ENCODE measurements at places on chromosomes 1 and 21. TPM values are rescaled to one million over a fixed set of nuclear protein-coding genes. Genes with fewer than 3 reads are reported as not detected.
A peak's percentile ranks its signal among the peaks of the same experiment; 100 is the strongest.

The BRINP3 gene
- 2.1 TPM for total RNA-seq

DNA sequence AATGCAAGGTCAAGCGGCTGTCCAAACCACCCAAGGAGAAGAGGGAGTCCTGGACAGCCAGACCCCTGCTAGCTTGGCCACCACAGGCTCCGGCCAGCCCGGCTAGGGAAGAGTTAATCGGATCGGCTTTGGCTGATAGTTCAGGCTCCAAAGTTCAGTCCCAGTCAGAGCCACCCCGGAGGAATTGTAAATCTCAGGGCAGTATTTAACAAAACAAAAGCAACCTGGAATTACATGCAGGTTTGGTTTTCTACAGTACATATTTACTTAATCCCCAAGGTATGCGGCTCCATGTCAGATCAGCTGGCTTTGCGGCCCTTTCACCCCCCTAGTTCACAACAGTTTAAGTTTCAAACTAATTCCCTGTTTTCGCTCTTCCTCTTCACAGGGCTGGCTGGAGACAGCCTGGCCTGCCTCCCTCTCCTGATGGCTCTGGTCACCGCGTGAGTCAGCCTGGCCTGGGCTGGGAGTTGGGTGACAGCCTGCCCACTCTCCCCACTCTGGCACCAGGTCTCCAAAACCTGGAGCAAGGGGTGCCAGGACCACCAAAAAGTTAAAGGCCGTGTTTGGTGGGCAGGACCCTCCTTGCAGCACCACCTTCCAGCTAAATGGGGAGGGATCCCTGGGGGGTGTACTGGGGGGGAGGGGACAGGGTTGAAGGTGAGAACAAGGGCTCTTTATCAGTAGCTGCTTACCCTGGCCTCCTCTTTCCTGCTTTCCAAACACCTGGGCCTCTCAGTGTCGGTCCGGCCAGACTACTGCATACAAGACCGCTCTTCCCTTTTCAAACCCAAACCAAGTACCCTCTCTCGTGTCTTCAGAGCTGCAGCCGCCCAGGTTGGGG is 1.9 kb downstream of the DHRS3 start:
- peak; percentile 74 for DNase-seq

GRCh38 chr21:31921079-31921478 is 48.3 kb downstream of the HUNK start:
- DNase-seq = no peak

- no peak for DNase-seq
These were observed 1103.3 kb upstream of the B3GALT2 start for GRCh38 chr1:194289569-194290266.

The PIGK gene
- 27.1 TPM for total RNA-seq

- no peak for DNase-seq
These were observed 16.1 kb downstream of the OXCT2 start for GRCh38 chr1:39754906-39755504.

DNA sequence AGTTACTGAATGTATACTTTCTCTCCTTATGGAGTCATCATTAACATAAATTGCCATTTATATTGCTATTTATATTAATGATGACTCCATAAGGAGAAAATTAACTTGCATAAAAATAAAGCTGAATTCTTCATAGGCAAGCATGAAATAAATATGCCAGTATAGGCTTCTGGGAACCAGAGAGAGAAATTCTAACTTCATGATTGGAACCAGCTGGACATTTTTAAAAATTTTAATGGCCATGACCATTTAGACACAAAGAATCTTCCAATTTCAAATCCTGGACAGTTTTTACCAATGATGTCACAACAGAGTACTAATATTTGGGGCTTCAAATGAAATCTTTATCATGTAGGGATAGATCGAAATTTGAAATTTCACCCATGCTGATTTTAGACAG is 268.7 kb downstream of the PTGER3 start:
- no peak for DNase-seq

DNA sequence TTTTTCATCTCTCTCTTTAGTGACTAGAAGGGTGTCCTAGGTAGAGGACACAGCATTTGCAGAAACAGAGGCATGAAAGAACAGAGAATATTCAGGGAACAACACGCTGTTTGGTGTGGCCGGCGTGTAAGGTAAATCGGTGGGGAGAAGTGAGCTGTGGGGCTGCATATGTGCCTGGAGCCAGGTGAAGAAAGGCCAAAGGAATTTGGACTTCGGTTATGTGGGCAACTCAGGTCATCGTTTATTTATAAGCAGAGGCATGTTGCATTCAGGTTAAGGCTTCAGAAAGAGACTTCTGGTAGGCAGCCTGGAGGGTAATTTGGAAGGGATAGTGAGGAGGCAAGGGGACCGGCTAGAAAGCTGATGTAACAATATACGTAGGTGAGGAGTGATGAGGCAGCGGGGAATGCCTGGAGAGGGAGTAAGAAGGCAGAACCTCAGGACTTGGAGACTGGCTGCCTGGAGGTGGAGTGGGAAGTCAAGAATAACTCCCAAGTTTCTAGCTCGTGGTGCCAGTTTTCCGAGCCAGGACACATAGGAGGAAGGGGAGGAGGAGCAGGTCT is 64.1 kb upstream of the ACOT11 start:
- no peak for DNase-seq

The RABGAP1L gene
- total RNA-seq = 83.9 TPM

GRCh38 chr1:111989531-111990025 is at the start of gene KCND3:
TSS of gene KCND3 (minus strand) at chr1:111989668.
- peak; percentile 50 for DNase-seq

DNA sequence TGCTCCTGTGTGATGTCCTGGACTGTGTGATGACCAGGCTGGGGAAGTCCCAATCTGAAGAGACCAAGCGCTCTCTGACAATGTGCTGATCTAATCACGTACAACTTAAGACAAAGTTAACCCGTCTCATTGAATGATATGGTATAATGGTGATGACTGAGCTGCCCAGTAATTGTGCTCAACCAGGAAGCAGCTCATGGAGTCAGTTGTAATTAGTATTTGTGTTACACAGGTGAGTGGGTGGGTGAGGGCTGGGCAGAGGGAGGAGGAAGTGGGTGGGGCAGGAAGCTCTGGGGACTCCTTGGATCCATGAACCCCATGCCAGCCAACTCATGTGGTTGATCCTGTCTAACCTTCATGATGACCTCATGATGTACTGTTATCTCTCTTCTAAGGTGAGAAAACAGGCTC is 8.7 kb upstream of the ECE1 start:
- DNase-seq = no peak

- no peak for DNase-seq
These were observed 9.7 kb upstream of the TMEM240 start for GRCh38 chr1:1550087-1550486.

GRCh38 chr21:42463861-42464515 is 32.0 kb downstream of the RSPH1 start:
- peak; percentile 58 for DNase-seq

The MAP10 gene
- total RNA-seq = 2.6 TPM

GRCh38 chr1:55286856-55287602 is 71.9 kb upstream of the USP24 start:
- no peak for DNase-seq

- no peak for DNase-seq
These were observed 993.0 kb upstream of the PRMT6 start for GRCh38 chr1:106063510-106063909.

DNA sequence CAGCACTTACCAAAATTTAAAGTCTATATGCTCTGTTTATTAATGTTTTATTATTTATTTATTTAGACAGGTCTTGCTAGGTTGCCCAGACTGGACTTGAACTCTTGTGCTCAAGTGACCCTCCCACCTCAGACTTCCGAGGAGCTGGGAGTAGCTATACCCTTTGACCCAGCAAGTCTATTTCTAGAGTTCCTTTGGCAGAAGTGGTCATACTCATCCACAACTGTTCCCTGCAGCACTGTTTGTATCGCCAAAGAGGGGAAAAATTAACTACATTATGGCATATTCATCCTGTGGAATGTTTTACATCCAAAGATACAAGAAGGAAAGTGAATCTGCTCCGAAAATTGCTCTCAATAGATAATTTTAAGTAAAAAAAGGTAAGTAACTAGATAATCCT is 28.5 kb downstream of the CACNA1S start:
- DNase-seq = no peak

GRCh38 chr1:32746130-32746529 is 43.6 kb upstream of the SYNC start:
- no peak for DNase-seq

DNA sequence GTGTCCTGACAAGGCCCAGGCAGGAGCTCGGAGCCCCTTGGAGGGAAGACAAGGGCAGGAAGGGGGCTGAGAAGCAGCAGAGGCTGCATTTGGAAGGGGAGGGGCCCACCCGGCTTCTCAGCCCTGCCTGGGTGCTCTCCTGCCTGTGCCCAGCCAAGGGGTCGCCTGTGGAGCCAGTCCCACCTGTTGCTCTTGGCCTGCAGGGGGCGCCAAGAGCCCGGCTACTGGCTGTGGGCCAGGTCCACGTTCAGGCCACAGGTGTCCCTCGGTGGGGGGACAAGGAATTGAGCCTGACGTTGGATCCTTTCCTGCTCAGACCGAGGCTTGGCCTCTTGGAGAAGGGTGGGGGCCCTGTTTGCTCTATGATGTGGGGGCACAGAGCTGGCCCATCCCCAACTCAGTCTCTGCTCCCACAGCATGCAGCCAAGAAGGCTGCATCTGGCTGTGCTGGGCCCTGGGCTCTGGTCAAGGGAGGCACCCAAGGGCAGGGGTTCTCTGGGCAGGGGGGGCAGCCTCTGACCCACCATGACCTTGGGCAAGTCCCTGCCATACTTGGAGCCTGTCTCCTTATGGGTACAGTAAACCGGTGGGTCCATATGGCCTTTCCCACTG is 10.9 kb downstream of the WNT4 start:
- peak; percentile 68 for DNase-seq

- DNase-seq = no peak
These were observed 27.5 kb upstream of the SLAMF9 start for GRCh38 chr1:159981351-159982055.

DNA sequence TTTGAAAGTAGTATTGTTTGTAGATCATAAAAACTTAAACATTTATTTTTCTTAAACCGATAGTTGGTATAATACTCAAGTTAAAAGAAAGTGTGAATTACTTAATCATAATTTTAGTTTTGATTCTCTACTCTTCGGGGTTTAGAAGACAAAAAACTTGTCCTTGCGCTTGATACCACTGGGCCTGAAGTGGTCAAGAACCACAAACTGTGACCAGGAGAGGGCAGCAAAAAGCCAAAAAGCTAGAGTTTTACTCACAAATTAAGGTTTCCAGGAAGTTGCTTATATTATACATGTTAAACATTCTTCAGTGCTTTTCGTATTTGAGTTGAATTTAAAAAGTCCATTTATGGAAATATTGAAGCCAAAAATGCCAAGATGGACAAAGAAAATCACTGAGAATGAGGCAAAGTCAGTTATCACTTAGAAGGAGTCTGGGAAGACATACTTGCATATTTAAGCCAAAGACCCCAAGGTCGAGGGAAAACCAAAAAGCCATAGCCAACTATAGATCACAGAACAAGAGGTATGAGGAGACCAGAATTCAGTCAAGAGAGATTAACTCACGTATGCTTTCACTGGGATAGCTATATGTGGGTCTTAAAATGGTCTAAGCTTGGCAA is 34.2 kb downstream of the EFCAB7 start:
- no peak for DNase-seq

DNA sequence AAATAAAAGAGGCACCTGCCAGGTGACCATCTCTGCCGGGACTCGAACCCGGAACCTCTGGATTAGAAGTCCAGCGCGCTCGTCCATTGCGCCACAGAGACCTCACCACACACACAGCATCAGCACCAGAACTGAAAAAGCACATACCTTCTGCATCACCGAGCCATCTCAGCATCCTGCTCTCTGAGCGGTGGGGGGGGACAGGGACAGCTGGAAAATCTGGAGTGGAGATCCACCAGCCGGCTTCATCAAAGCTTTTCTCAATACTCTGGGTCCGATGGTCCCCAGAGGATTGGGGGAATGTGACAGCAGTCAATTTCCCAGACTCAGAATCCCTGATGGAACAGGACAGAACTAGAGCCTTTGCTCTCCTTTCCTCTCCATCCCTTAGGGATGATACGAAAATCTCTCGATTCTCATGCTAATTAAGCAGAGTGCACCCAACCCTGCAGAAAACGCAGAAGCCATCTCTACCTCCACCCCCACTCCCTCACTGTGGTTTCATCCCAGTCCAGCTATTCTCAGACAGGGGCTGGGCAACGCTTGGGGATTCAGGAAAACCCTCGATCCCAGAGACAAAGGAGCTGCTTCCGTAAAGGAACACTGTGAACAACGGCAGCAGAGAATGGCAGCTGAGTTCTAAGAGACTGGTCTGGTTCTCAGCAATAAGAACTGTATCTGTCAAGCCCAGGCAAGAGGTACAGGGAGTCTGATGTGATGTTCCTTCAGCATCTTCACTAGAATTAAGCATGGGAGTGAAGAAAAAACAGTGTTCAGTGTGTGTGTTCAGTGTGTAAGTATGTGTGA is 29.6 kb upstream of the CADM3 start:
- DNase-seq = no peak

DNA sequence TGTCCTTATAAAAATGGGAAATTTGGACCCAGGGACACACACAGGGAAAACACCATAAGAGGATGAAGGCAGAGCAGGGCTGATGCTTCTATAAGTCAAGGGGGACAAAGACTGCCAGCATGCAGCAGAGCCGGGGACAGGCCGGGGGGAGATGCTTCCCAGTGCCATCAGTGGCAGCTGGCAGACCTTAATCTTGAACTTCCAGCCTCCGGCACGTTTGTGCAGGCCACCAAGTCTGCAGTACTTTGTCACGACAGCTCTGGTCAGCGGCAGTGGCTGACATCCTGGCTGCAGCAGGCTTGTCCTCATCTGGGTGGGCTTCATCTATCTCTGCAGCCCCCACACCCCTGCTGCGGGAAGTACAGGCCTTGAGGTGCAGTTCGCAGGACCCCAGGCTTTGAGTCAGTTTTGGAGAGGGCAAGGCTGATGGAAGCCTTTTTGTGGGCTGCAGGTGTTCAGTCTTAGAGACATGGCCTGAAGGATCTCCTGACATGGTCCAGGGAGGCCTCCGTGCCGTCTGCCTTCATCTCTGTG is 186.0 kb downstream of the DYRK1A start:
- DNase-seq = no peak

DNA sequence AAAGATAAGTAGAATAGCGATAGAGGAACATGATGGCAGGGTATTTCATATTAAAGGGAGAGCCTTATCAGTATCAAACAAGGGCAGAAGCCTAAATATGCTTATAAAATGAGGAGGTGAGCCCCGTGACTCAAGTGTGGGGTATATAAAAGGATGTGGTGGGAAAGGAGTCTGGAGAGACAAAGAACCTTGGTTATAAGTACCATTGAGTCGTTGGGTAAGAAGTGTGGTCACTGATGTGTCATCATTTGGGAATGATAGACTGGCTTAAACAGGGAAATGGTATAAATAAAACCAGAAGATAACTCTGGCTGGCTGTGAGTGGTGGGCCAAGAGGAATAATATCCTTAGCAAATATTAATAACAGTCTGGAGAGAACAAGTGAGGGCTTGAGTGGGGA is 10.9 kb upstream of the CD5L start:
- no peak for DNase-seq

DNA sequence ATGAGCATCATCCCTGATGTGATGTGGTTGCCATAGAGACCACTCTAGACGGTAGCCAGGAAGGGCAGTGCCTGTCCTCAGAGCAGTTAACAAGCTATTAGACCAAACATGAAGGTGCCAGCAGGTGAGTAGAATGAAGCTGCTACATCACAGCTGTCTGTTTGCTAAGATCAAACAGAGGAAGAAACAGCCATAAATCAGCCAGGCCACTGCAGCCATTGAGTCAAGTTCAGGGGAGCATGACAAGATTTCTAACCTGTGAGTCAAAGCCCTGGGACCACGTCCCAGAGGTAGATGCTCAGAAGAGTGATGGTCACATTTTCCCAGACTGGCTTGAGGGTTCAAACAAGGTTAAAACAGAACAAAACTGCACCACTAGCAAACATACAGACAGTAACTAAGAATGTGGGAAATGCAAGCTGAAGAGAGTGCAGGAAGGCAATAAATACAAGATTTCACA is 450.6 kb upstream of the DAB1 start:
- no peak for DNase-seq
